Myometrial cell (primary cell): ENCODE measurements at places on chromosomes 16 and 17. TPM values are rescaled to one million over a fixed set of nuclear protein-coding genes. Genes with fewer than 3 reads are reported as not detected.

SOCS1 gene
- 2.8 and 5.5 TPM in 2 replicates for total RNA-seq

LYRM1 gene
- total RNA-seq, result 75.2 and 91.3 TPM in 2 replicates

RHBDL1 gene
- 0.58 and 2.7 TPM in 2 replicates for total RNA-seq

MMP28 gene
- total RNA-seq, result 6.6 and 9.2 TPM in 2 replicates

CD300LG gene
- total RNA-seq, result not detected in 2 replicates

AIPL1 gene
- total RNA-seq, result not detected in 2 replicates

SEZ6L2 gene
- total RNA-seq, result 7.1 and 17.9 TPM in 2 replicates

BFAR gene
- 58.0 and 74.1 TPM in 2 replicates for total RNA-seq

SLC12A3 gene
- total RNA-seq, result not detected in 2 replicates

RNF135 gene
- 13.8 and 16.1 TPM in 2 replicates for total RNA-seq

NUP85 gene
- total RNA-seq, result 32.1 and 38.9 TPM in 2 replicates

MPP3 gene
- total RNA-seq, result 2.9 and 3.5 TPM in 2 replicates

CRLF3 gene
- 11.3 and 13.5 TPM in 2 replicates for total RNA-seq

PCTP gene
- total RNA-seq, result 20.2 and 20.5 TPM in 2 replicates

UBALD2 gene
- 7.6 and 16.7 TPM in 2 replicates for total RNA-seq

ARL5C gene
- total RNA-seq, result not detected in 2 replicates

CRHR1 gene
- total RNA-seq, result not detected in 2 replicates

CRYM gene
- total RNA-seq, result not detected in 2 replicates

VPS35 gene
- total RNA-seq, result 85.3 and 101 TPM in 2 replicates

SMIM36 gene
- not detected in 2 replicates for total RNA-seq

SLC16A6 gene
- under 0.01 and 0.29 TPM in 2 replicates for total RNA-seq

ZG16B gene
- not detected in 2 replicates for total RNA-seq

CLDN9 gene
- not detected in 2 replicates for total RNA-seq

IRX6 gene
- total RNA-seq, result not detected in 2 replicates

HEATR3 gene
- total RNA-seq, result 13.3 and 17.0 TPM in 2 replicates

P4HB gene
- 1,723 and 2,500 TPM in 2 replicates for total RNA-seq

IRF8 gene
- not detected in 2 replicates for total RNA-seq

PLCG2 gene
- 0.18 and 0.29 TPM in 2 replicates for total RNA-seq

CD300LB gene
- total RNA-seq, result not detected in 2 replicates

SLFN14 gene
- total RNA-seq, result not detected in 2 replicates

TMC7 gene
- total RNA-seq, result under 0.01 TPM in 2 replicates

ABCC11 gene
- 0.29 TPM in 1 of 2 replicates, not detected in the other for total RNA-seq

NOMO2 gene
- 91.4 and 95.7 TPM in 2 replicates for total RNA-seq

CHRNE gene
- 0.35 and 0.86 TPM in 2 replicates for total RNA-seq

EXOC3L1 gene
- total RNA-seq, result not detected in 2 replicates

AGRP gene
- not detected in 2 replicates for total RNA-seq

HASPIN gene
- 4.1 and 5.8 TPM in 2 replicates for total RNA-seq

KRT20 gene
- total RNA-seq, result not detected in 2 replicates

GLTPD2 gene
- total RNA-seq, result not detected in 2 replicates

KDM8 gene
- 2.6 and 9.0 TPM in 2 replicates for total RNA-seq

ZNF689 gene
- 7.4 and 9.8 TPM in 2 replicates for total RNA-seq

TLCD1 gene
- total RNA-seq, result 10.4 and 10.8 TPM in 2 replicates

KREMEN2 gene
- under 0.01 TPM in 1 of 2 replicates, not detected in the other for total RNA-seq

MYH8 gene
- not detected in 2 replicates for total RNA-seq

CDH1 gene
- total RNA-seq, result not detected in 2 replicates

FAM234A gene
- total RNA-seq, result 85.0 and 122 TPM in 2 replicates

NHERF2 gene
- 62.9 and 94.0 TPM in 2 replicates for total RNA-seq

C16orf89 gene
- total RNA-seq, result 0.29 TPM in 1 of 2 replicates, not detected in the other
